T-helper 2 cell treated with Interferon-gamma antibody and Interleukin-4, amounts not matched to agents 5 μg/mL and 100 μg/mL, for 36 hours (primary cell): ENCODE measurements at places on chromosomes 2 and 18.
A peak's percentile ranks its signal among the peaks of the same experiment; 100 is the strongest.

DNA sequence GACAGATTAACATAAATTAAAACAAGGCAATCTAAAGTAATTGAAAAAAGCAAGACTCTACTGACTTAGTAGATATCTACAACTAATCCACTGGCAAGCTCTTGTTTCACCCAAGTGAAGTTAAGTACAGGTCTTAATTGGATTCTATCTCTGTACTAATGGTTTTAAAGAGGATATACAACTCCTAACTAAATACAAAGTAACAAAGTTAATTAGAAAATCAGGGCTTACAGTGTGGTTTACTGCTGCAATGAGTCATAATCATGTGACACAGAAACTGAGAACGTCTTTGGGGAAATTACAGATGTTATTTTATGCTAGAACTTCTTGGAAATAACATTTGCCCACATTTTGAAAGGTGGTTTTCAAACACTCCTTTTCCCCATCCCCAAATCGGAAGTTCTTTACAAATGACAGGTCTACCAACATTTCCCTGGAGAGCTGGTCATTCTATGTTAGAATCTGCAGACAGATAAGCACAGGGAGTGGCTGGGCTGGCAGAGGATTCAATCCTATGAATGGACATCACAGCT, 245.3 kb downstream of the STK39 start:
- peak; percentile 12 for DNase-seq

DNA sequence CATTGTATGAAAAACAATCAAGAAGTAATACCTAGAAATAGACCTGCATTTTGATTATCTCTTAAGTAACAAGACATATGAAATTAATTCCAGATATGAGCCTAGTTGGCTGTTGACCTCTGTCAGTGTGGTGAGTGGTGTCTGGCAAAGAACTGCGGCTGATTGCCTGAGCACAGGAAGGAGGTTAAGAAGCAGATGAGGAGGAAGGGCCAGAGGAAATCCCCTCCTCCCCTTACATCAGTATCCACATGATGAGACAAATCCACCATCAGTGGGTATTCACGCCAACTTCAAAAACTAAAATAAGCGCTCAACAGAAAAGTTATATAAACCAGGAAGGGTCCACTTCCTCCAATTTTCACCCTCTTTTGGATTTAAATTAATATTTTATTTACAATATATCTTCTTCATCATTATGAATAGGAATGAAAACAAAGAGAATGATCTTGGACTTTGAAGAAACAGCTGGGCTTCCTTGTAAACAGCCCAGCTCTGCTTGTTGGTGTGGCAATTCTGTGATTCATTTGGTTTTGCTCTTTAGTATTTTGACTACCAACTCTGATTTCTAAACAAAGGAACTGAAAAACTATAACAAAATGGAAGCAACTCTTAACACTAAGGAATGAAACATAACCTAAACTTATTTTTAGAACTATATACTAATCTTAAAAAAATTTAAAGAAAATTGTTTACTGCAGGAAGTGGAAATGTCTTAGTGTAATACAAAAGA, 27.3 kb downstream of the RFTN2 start:
- DNase-seq = no peak

DNA sequence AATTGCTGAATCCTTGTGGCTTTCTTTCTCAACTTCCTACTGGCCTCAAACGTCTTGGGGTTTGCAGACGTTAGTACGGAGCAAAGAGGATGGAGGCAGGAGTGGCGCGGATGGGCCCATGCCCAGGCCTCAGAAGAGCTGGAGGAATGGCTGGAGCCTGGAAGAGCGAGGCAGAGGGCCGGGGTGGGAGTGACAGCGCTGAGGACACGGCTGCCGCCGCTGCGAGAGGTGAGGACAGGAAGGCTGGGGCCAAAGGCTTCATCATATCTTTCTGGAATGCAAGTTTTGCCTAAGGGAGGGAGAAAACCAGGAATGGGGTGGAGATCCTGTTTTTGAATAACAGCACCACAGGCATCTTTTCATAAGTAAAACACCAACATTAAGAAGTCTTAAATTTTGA, 178.5 kb upstream of the SESTD1 start:
- no peak for DNase-seq

- no peak for DNase-seq
Observed at GRCh38 chr2:134712736-134713135, 6.1 kb downstream of the TMEM163 start.

GRCh38 chr2:133223226-133223625, 345.0 kb downstream of the NCKAP5 start:
- no peak for DNase-seq

GRCh38 chr2:118689874-118690273, 157.6 kb downstream of the EN1 start:
- DNase-seq = no peak

DNA sequence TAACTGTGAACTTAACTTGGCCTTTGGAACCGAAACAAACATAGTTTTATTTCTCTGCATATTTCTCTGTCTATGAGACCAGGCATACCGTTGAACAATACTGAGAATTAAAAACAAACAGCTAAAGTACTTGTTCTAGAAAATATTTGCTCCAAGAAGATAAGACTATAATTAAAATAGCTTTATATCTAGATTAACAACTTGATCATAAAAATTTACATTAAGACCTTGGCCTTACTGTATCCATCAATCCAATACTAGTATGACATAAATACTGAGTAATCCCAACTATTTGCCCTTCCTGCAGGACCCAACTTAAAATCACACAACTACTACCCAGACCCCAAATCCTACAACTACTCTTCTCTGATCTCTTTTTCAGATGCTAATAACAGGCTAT, 260.9 kb downstream of the RIT2 start:
- DNase-seq = no peak

- DNase-seq = no peak
Observed at GRCh38 chr2:9343524-9343923, 79.8 kb downstream of the ITGB1BP1 start.

GRCh38 chr2:227813562-227814353, at the start of gene CCL20:
TSS of gene CCL20 (plus strand) at chr2:227813842. CDS start at chr2:227813912, 70 bp downstream.
- DNase-seq = no peak

DNA sequence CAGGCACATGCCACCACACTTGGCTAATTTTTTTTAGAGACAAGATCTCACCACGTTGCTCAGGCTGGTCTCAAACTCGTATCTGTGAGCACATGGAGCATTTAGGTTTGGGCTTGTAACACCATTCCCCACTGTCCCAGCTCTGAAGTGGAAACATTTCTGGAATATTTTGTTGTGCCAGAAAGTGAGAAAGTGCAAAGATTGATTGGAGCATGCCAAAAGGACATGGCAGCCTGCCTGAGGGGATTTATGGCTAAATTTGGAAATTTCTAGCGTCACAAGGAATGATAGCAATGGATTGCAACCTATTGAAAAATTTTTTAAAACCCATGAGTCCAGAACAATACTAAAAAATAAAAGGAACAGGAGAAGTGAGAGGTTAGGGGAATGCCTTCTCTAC, 136.8 kb downstream of the ESCO1 start:
- no peak for DNase-seq

GRCh38 chr2:197137231-197137630, 173.3 kb downstream of the ANKRD44 start:
- DNase-seq = no peak

- DNase-seq = no peak
Observed at GRCh38 chr18:79954791-79955190, 3.3 kb upstream of the SLC66A2 start.

DNA sequence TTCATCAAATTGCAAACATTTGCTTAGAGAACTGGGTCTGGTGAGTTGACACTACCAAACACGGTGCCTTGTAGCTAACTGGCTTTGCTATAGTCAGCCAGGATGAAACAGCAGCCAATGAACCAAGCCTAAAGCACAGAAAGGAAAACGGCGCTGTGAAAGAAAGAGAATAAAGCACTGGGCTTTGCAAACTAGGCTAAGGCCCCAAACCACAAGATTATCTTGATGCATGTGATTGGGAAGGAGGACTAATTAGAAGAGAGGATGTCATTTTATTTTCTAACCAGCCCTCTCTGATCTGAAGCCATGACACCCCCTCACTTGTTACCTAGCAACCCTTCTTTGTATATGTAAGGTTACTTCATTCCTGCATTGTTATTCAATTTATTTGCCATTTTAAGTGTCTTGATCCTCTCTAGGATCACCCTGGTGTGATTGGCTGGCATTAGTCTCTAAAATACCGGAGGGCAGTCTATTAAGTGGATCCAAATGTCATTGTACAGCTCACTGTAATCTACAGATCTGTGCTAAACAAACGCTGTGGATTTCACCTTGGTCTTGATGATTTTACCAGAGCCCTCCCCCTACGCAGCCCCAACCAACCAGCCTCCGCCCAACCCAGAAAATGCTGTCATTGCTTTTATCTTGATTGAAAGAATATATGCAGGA, 395.4 kb upstream of the ACVR2A start:
- DNase-seq = peak; percentile 23

DNA sequence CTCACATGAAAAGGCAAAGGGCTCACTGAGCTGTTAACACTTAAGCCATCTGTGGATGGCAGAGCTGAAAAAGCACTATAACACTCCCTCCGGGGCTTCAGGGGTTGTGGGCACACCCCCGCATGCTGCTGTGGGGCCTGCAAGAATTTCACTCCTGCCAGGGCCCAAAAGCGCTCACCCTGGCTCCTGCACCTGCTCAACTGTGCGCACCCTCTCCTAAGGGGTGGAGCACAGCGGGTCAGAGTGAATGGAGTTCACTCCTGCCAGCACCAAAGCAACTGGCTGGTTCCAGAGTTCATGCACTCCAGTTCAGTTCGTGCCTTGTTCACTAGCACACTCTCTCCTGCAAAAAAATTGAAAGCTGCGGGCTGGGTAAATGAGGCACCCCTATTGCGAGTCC, 814.2 kb upstream of the SLC39A10 start:
- DNase-seq = no peak

DNA sequence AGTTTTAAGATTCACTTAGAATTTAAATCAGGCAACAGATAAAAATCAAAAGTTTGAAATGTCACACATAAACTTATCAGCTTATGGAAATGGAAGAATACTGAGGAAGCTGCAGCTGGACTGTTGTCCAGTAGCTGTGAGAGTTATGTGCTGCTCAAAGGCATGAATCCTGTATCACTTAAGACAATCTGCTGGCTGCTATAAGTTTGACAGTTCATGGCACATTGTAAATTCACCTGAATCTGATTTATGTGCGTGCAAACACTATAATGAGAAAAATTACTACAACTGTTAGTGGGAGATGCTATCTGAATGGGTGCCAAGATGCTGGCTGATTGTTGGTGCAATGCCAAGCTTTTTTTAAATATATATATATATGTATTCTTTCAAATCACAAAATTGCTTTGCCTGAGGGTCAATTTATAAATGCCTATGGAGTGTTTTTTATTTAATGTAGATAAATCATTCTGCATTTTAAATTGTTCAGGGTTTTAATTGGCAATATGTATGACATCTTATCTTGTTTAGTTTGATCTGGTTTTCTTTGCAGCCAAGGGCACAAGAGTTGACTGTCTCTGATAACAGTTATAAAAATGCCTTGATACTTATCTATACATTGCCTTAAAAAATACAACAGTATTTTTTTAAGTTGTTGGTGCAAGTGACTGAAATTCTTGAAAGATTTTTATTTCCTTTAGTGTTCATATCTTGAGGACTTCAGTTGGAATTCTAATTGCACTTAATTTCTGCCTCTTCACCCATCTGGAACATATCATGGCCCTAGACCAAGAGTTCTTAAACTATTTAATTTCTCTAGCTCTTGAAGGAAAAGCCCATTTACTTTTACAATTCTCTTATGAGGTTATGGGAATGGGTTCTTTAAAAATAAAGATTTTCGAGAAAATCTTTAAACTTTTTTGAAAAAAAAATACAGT, 48.7 kb downstream of the CAVIN2 start:
- no peak for DNase-seq

GRCh38 chr2:179765666-179766065, 95.7 kb downstream of the ZNF385B start:
- DNase-seq = no peak

DNA sequence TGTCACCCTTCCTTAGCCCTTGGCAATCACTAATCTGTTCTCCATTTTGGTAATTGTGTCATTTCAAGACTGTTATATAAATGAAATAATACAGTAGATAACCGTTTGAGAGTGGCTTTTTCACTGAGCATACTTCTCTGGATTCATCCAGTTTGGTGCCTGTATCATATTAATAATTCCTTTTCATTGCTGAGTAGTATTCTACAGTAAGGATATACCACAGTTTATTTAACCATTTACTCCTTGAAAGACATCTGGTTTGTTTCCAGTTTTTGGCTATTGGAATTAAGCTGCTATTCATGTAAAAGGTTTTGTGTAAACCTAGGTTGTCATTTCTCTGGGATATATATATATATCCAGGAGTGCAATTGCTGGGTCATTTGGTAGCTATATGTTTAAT, 44.6 kb upstream of the TGFA start:
- DNase-seq = no peak

DNA sequence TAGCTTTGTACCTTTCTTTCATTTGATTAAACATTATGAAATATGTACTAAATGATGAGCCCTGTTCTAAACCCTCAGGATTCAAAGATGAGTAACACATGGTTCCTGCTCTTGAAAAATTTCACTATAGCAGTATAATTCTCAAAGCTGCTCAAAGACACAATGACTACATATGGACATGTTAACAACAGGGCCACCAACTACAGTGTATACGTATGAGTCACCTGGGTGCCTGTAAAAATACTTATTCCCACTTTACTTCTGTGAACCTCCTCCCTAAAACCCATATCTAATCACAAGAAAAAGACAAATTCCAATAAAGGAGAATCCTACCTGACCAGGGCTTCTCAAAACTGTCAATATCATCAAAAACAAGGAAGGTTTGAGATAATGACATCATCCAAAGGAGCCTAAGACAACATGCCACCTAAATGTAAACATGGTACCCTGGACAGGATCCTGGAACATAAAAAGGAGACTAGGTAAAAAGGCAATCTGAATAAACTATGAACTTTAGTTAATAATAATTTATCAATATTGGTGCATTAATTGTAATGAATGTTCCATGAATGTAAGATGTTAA, 84.7 kb downstream of the FAM161A start:
- DNase-seq = no peak

DNA sequence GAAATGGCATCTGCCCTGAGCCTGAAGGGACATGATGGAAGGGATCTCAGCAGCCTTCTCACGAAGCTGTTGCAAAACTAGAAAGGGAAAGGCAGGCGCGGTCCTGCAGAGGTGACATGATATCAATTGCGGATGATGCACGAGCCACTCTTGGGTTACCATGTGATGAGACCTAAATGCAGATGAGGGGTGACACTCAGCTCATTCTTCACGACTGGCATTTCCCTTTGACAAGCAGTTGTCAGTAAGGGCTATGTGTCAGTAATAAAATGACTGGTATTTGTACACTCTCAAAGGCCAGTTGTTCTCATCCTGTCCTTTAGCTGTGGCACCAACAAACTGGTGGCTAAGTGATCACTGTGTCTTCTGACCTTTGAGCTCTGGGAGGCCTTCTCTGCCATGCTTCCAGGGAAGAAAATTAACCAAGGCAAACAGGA, 273.6 kb downstream of the ETAA1 start:
- no peak for DNase-seq
